ENCODE measurements at places on chromosomes 5 and 9.

GRCh38 chr9:20496328-20496727 is 126.0 kb downstream of the MLLT3 start:
- DNase-seq: no peak

DNA sequence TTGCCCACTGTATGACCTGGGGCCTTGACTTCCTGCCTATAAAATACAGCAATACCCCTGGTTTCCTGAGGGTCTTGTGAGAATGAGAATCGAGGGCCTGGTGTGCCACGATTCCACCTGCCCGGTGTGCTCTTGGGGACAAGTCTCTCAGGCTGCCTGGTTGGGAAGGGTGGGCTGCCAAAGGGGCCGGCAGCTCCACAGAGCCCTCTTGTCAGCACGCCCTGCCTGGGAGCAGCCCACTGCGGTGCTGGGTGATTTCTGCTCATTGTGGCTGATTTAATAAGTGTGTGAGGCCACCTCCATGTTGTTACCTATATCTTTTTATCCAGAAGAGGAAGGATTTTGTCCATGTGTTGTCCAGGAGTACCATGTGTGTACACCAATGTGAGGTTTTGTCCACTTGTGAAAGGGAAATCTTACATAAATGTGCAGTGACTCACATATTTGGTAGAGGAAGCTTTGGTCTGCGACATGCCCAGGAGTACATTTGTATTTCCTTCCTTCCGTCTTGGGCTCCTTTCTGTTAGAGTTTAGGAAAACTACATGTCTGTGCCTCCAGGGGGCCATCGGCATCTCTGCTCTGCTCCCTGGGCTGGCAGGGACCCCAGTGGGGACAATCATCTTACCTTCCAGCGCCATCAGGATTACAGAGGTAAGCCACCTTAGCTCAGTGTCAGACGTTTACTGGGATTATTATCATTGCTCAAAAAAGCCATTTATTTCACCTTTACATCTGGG is 108.6 kb downstream of the PHF2 start:
- no peak for DNase-seq

DNA sequence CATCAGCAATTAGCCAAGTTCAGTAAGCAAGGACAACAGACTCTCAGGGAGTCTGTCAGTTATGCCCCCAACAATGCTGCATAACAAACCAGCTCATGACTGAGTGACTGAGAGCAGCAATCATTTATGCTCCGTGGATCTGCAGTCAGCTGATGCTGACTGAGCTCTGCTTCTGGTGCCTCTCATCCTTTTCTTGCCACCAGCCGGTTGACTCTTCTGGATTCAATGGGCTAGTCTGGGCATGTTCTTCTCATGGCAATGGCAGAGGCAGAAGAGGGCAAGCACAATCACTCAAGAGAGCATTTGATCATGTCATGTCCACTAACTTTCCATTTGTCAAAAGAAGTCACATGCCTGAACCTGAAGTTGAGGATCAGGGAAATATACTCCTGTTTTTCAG is 157.0 kb upstream of the NTRK2 start:
- no peak for DNase-seq

- DNase-seq: no peak
Measured at GRCh38 chr9:136725612-136726011, 13.2 kb downstream of the DIPK1B start.

DNA sequence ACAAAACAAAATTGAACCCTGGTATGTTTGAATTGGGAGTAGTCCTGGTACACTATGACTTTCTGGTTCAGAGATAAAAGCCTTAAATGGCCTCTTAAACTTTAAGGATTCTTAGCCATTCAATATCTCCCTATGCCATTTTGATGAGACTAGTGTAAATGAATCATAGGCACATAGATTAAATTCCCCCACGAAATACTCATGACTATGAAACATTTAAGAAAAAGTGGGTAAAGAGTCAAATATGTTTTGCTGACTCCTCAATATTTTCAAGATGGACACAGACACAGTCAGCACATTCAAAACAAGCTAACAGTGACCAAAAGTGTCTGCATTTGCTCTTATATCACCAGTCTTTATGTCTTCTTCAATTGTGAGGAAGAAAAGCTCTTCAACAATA is 278.3 kb downstream of the PDE4D start:
- no peak for DNase-seq

DNA sequence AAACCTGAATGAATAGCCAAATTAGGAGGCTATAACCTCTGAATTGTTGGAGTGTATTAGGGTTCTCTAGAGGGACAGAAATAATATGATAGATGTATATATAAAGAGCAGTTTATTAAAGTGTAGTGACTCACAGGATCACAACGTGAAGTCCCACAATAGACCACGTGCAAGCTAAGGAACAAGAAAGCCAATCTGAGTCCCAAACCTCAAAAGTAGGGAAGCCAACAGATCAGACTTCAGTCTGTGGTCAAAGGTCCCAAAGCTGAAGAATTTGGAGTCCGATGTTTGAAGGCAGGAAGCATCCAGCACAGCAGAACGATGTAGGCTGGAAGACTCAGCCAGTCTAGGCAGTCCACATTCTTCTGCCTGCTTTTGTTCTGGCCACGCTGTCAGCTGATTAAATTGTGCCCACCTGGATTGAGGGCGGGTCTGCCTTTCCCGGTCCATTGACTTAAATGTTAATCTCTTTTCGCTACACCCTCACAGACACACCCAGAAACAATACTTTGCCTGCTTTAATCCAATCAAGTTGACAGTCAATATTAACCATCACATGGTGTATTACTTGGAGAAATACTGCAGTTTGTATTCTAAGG is 550.6 kb downstream of the CDH10 start:
- no peak for DNase-seq

GRCh38 chr5:157575381-157576020 is at the start of gene ADAM19:
Gene ADAM19, minus strand, starts transcription at chr5:157575775. Its CDS starts 79 bp downstream, at chr5:157575696.
- peak; percentile 40 for DNase-seq

- DNase-seq: no peak
Measured at GRCh38 chr5:119323601-119324000, 32.2 kb upstream of the TNFAIP8 start.

GRCh38 chr5:152066784-152067183 is 142.1 kb upstream of the GLRA1 start:
- DNase-seq: no peak

GRCh38 chr5:33843579-33843978 is 48.2 kb downstream of the ADAMTS12 start:
- DNase-seq: no peak

- no peak for DNase-seq
Measured at GRCh38 chr5:20128343-20128742, 140.3 kb upstream of the CDH18 start.

DNA sequence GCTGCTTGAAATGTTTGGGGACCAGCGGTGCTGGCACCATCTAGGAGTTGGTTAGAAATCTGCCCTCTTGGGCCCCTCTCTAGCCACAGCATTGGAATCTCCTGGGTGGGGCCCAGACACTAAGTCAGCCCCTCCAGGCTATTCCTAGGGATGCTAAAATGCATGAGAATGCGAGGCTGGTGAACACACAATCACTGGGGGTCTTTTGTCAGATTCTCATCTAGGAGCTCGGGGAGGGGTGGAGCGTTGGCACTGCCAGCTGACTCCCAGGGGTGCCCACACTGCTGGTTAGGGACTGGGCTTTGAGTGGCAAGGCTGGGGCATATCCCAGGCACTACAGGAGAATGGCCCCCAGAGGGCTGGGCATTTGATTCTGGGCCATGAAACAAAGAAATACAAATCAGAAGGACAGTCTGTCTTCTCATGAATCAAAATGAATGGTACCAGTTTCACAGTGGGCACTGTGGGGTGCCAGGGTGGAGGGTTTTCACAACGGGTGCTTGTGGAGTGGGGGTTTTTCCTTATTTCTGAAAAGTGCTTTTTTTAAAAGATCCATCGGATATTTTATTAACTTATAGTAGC is 127.8 kb upstream of the RAPGEF1 start:
- no peak for DNase-seq

DNA sequence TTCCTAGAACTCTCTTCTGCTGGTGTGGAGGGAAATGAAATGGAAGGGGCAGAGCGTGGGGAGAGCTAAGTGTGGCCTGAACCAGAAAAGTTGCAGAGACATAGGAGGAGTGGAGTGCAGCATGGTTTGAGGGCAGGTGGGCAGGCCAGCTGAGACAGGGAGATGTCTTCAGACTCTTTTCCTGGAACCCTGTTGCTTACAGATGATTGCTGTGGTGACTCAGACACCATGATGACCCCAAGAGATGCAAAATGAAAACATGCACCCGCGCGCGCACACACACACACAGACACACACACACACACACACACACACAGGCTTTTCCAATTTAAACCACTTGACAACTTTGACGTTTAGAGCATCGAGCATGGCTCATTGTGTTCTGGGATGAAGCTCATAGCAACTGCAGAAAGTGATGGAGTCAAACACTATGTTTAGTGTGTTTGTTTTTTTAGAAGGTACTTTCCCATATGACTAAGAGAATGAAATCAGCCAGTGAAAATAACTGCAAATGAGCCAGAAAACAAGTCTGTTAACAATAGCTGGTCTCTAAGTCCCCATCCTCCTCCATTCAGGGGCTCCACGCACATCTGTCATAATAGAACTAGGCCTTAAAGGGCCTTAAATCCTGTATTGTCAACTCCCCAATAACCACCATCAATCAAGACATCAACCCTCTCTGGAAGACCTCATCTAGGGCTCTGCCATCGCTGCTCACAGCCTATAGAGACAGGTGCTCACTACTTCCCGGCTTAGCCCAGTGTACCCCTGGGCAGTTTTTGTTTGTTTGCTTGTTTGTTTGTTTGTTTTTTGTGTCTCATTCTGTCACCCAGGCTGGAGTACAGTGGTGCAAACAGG is 9.6 kb downstream of the TMOD1 start:
- DNase-seq: no peak
